Heart right ventricle (tissue), 16 donors: ENCODE measurements at places on chromosomes 4 and X.
A peak's percentile ranks its signal among the peaks of the same experiment; 100 is the strongest.

DNA sequence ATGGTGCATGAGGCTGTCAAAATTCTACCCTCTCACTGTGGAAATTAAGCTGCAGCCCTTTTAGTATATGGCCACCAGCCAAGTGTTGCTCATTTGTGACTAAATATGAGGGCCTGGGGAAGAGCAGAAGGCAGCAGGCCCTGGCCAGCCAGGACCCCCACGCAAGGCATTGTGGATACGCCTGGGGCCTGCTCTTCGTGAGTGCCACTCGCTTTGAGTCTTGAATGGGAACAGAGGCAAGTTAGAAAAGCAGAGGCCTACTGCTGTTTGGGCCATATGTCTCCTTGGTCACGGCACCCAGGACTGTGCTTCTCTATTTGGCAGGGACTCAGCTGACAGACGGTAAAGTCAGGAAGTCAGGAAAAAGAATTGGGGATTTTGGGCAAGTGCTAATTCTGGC, 10.9 kb downstream of the RTL5 start:
- H3K4me1 ChIP-seq = peaks cover 56% of the 10 kb centered on the region
- H3K4me3 ChIP-seq = no peak overlapping the region
- no peaks in the 10 kb centered on the region for H3K36me3 ChIP-seq

DNA sequence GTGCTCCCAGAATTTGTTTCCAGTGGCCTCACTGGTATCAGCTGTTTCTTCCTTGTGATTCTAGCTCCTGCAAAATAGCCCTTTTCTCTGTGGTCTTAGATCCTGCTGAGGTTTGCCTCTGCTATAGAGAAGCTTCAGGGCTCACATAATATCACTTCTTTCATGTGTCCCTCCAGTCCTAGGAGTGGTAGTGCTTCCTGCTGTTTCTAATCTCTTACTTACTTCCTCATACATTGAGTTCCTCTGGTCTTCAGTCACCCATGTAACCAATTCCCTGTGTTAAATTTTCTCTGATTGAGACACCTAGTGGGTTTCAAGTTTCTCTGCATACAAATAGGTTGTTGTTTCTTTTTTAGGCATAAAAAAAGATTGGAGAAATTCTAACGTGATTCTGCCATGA, 1567.9 kb downstream of the ARAP2 start:
- H3K36me3 ChIP-seq = no peaks in the 10 kb centered on the region
- no peak overlapping the region for H3K27ac ChIP-seq
- no peaks in the 10 kb centered on the region for H3K27me3 ChIP-seq
- no peaks in the 10 kb centered on the region for H3K4me1 ChIP-seq
- no peak overlapping the region for H3K4me3 ChIP-seq

GRCh38 chrX:33211356-33212260, at the start of gene DMD:
DMD (minus strand) TSS chrX:33211549; CDS start chrX:33211312, 237 bp downstream.
- H3K27ac ChIP-seq = peak within 1 kb of the TSS; percentile 66
- DNase-seq = peak; percentile 71
- H3K4me3 ChIP-seq = peak within 1 kb of the TSS; percentile 56
- H3K27me3 ChIP-seq = no peaks in the 10 kb centered on the region

GRCh38 chrX:76159453-76159852, 13.4 kb upstream of the PBDC1 start:
- no peaks in the 10 kb centered on the region for H3K4me1 ChIP-seq
- H3K27me3 ChIP-seq = no peaks in the 10 kb centered on the region
- H3K27ac ChIP-seq = no peak overlapping the region
- no peak overlapping the region for H3K4me3 ChIP-seq

GRCh38 chr4:4837316-4837715, 22.1 kb upstream of the MSX1 start:
- no peaks in the 10 kb centered on the region for H3K4me1 ChIP-seq
- H3K27ac ChIP-seq = no peak overlapping the region
- H3K36me3 ChIP-seq = no peaks in the 10 kb centered on the region
- H3K4me3 ChIP-seq = no peak overlapping the region
- peaks cover 22% of the 10 kb centered on the region for H3K27me3 ChIP-seq
- DNase-seq = no peak

GRCh38 chrX:87582453-87582852, 64.9 kb downstream of the KLHL4 start:
- H3K4me1 ChIP-seq = no peaks in the 10 kb centered on the region
- H3K4me3 ChIP-seq = no peak overlapping the region
- no peak overlapping the region for H3K27ac ChIP-seq

- peak; percentile 42 for DNase-seq
- no peaks in the 10 kb centered on the region for H3K36me3 ChIP-seq
- H3K4me1 ChIP-seq = peaks cover 54% of the 10 kb centered on the region
- H3K27ac ChIP-seq = peak overlapping the region; percentile 56
- H3K27me3 ChIP-seq = no peaks in the 10 kb centered on the region
These were observed 45.2 kb upstream of the CLCN4 start for GRCh38 chrX:10111364-10112148.

DNA sequence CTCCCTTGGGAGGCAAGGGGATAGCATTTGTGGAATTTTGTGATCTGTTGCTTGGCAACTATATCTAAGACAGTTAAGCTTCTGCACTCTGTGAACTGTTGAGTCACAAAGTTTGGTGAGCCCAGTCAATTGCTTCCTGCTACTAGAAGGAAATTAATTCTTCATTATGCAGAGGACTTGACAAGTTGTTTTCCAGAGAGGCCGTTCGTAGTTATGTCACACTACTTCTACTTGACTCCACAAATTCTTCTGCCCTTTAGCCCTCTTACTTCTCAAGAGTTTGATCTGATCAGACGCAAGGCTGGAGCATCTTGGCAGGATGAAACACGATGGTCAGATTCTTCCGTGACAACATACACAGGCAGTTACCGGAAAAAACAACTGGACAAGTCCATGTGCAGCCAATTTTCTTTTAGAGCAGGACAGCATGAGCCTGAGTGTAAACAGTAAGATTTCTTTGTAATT, at the start of gene C4orf51:
C4orf51 (plus strand) TSS at position 156 of the 465 bp plus-strand sequence; CDS start at position 214, 58 bp downstream.
- H3K4me3 ChIP-seq = no peak within 1 kb of the TSS
- no peak for DNase-seq
- peaks cover 17% of the 10 kb centered on the region for H3K4me1 ChIP-seq
- H3K27me3 ChIP-seq = no peaks in the 10 kb centered on the region
- H3K27ac ChIP-seq = no peak within 1 kb of the TSS

DNA sequence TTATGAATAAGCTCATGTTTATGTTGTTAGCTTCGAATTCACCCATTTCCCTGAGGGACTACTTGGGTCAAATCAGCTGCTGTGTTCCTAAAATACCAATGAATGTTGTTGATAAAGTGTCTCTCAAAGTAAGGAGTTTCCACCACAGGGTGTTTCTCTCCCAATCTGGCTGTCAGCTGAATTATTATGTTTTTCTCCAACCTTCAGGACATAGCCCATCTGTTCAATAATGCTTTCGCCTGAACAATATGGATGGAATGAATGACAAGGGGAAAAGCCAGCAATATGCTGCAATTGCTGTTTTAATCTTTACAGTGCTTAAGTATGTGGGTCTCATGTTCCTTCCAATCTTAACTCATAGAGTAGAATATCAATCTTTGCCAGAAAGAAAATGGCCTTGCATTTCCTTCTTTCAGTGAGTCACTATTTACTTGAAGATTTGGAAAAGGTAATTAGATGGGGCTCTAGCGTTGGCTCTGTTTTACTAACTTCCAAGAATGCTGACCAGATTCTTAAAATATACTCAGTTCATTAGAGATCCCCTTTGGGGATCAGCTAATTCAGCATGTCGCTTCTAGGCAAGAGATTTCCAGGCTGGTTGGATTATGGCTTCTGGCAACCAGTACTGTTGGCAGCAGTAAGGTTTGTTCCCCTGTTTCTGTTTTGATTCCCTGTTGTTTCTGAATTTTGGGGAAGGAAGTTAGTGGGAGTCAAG, 410.5 kb downstream of the PPP3CA start:
- H3K4me3 ChIP-seq = no peak overlapping the region
- peaks cover 7% of the 10 kb centered on the region for H3K4me1 ChIP-seq

- no peak for DNase-seq
- H3K36me3 ChIP-seq = no peaks in the 10 kb centered on the region
- no peak overlapping the region for H3K4me3 ChIP-seq
- no peak overlapping the region for H3K27ac ChIP-seq
These were observed 90.5 kb downstream of the ELOVL6 start for GRCh38 chr4:110107866-110108265.

GRCh38 chr4:79563219-79563618, 155.2 kb upstream of the GK2 start:
- no peak overlapping the region for H3K27ac ChIP-seq
- H3K27me3 ChIP-seq = no peaks in the 10 kb centered on the region
- DNase-seq = no peak
- no peaks in the 10 kb centered on the region for H3K4me1 ChIP-seq

GRCh38 chr4:120354381-120354780, 287.7 kb upstream of the MAD2L1 start:
- no peaks in the 10 kb centered on the region for H3K4me1 ChIP-seq
- no peaks in the 10 kb centered on the region for H3K36me3 ChIP-seq
- DNase-seq = no peak
- no peak overlapping the region for H3K27ac ChIP-seq
- H3K4me3 ChIP-seq = no peak overlapping the region

DNA sequence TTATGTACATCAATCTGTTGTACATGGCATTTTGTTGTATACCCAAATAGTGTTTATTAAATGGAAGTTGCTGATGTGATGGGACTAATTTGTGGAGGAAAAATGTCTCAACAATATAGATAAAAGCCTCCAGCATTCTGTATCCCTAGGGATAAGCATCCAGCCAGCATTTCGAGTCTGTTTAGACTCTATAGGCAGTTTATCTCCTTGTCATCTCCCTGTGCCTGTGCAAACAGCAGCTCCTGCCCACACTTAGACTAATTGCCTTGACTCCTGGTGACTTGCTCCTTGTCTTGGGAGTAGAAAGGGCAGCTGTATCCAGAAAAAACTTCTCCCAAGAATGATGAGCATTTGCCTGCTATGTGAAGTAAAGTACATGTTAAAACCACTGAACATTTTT, 83.8 kb downstream of the DOCK11 start:
- no peaks in the 10 kb centered on the region for H3K36me3 ChIP-seq
- H3K4me1 ChIP-seq = no peaks in the 10 kb centered on the region
- DNase-seq = no peak
- H3K4me3 ChIP-seq = no peak overlapping the region
- H3K27ac ChIP-seq = no peak overlapping the region

- no peak for DNase-seq
- H3K4me3 ChIP-seq = no peak overlapping the region
- no peak overlapping the region for H3K27ac ChIP-seq
- no peaks in the 10 kb centered on the region for H3K4me1 ChIP-seq
- H3K36me3 ChIP-seq = no peaks in the 10 kb centered on the region
- H3K27me3 ChIP-seq = no peaks in the 10 kb centered on the region
These were observed 121.5 kb downstream of the PPEF1 start for GRCh38 chrX:18828832-18829404.

- H3K4me1 ChIP-seq = no peaks in the 10 kb centered on the region
- H3K4me3 ChIP-seq = no peak overlapping the region
- H3K27me3 ChIP-seq = no peaks in the 10 kb centered on the region
- H3K36me3 ChIP-seq = no peaks in the 10 kb centered on the region
- no peak overlapping the region for H3K27ac ChIP-seq
These were observed 113.3 kb downstream of the EFNB1 start for GRCh38 chrX:68942104-68942503.

DNA sequence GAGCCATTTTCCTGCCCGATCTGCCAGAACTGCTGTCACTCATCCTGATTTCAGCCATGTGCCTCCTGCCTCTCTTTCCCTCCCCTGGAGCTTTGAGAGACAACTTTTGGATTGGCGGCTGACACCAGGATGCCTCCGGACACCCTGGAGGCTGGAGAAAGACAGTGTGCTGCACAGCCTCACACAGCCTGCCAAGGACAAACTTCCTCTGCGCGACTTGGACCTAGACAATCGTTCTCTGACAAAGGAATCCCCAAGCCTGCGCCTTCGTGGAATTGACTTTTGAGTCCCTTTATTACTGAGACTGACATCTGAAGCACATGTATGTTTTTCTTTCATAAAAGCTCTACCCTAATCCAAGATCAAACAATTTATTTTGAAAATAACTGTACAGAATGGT, 10.8 kb upstream of the LDB2 start:
- peaks cover 14% of the 10 kb centered on the region for H3K4me1 ChIP-seq
- DNase-seq = peak; percentile 17
- no peaks in the 10 kb centered on the region for H3K36me3 ChIP-seq
- no peak overlapping the region for H3K27ac ChIP-seq

DNA sequence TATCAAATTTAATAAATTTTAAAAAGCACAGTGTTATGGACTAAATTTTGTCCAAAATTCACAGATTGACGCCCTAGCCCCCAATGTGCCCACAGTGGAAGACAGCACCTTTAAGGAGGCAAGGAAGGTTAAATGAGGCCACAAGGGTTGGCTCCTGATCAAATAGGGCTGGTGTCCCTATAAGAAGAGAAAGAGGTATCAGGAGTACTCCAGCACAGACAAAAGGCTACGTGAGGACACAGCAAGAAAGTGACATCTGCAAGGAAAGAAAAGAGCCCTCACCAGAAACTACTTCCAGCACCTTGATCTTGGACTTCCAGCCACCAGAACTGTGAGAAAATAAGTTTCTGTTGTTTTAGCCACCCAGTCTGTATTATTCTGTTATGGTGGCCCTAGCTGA, 48.8 kb downstream of the FAM13A start:
- no peak overlapping the region for H3K4me3 ChIP-seq
- no peak for DNase-seq
- H3K4me1 ChIP-seq = no peaks in the 10 kb centered on the region

DNA sequence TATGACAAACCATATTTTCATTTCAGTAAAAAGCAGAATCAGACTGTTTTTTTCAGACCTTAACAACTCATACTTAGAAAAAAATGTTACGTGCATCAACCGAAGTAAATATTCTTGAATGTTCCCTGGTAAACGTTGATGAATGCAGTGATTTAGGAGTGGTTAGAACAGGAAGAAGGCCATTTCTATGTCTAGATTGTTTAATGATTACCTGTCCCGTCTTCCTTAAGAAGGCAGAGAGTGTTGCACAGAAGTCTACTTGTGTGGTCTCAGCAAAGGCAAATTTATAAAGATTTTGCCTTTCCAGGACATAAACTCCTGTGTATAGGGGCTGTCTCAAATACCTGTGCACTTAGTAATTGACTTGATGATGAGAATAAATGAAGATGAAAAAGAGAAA, 134.5 kb downstream of the MGST2 start:
- H3K27me3 ChIP-seq = no peaks in the 10 kb centered on the region
- peaks cover 21% of the 10 kb centered on the region for H3K4me1 ChIP-seq
- no peaks in the 10 kb centered on the region for H3K36me3 ChIP-seq
- no peak for DNase-seq

DNA sequence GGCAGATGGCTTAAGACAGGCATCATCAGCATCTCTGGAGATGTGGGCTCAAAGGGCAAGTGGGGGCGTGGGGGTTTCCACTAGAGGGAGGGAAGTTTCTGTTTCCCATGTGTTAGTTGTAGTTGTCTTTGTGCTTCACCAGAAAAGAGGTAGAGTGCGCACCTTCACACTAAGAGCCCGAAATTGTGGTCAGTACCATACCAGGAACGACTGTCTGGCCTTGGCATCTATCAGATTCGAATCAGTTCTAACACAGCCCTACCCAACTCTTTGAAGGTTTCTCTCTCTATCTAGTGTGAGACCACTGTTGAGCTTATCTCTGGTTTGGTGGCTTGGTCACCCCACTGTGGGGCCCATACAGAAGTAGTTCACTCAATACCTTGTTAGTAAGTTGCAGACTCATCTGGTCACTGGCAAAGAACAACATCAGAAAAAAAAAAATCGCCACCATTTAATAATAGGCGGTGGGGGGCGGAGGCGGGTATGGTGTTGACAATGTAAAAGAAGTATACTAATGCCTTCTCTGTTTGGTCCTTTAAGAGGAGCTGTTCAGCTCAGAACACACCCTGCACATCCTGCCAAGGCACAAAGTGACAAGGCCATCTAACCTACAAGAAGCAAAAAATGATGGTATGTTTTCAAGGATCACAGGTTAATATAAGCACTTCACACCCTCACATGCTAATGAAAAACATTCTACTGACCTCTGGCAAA, 71.1 kb downstream of the NYX start:
- no peak overlapping the region for H3K4me3 ChIP-seq
- no peaks in the 10 kb centered on the region for H3K36me3 ChIP-seq
- DNase-seq = no peak
- H3K27me3 ChIP-seq = peaks cover 47% of the 10 kb centered on the region
- H3K27ac ChIP-seq = no peak overlapping the region
- H3K4me1 ChIP-seq = no peaks in the 10 kb centered on the region
